ENCODE measurements at places on chromosomes 2 and 18. TPM values are rescaled to one million over a fixed set of nuclear protein-coding genes. Genes with fewer than 3 reads are reported as not detected.

Gene ATP8B1
- 5.5 TPM for total RNA-seq

Gene PTMA
- 1,416 TPM for total RNA-seq

Gene KIF1A
- 0.71 TPM for total RNA-seq

Gene APCDD1
- 0.06 TPM for total RNA-seq

Gene FSIP2
- 0.01 TPM for total RNA-seq
